SIG-M5 (cell line): ENCODE measurements at places on chromosomes 16 and 17.

GRCh38 chr16:4574919-4575705, 19.0 kb downstream of the C16orf96 start:
- DNase-seq: no peak

- DNase-seq: no peak
Measured at GRCh38 chr16:67719778-67720144, 645 bp upstream of the GFOD2 start.

GRCh38 chr17:64244165-64244564, 18.9 kb downstream of the TEX2 start:
- DNase-seq: no peak

- no peak for DNase-seq
Measured at GRCh38 chr16:81035398-81035974, at the start of gene ATMIN. ATMIN (plus strand) TSS chr16:81035842; CDS start chr16:81035871, 29 bp downstream.

GRCh38 chr17:51245535-51245934, 14.3 kb downstream of the MBTD1 start:
- no peak for DNase-seq

DNA sequence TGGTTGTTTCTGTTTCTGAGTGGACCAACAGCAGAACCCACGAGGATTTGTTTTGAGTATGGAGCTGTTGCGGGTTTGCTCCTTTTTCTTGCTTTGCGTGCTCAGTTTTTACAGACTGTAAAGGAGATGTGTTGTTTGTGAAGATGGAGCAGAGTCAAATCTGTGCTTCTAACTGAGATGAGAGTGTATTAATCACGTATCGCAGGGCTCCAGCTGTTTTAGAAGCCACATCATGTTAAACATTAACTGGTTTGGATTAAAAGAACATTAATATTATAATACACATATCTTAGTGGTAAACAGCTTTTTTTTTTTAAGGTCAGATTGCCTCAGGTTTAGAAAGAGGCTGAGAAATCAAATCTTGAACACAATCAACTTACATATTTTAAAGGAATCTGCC, 69.4 kb downstream of the YPEL2 start:
- no peak for DNase-seq

GRCh38 chr16:54266363-54266955, 20.1 kb downstream of the IRX3 start:
- peak; percentile 69 for DNase-seq

GRCh38 chr17:77086433-77087010, 54.2 kb upstream of the SEC14L1 start:
- no peak for DNase-seq

GRCh38 chr17:74146196-74146595, 57.3 kb upstream of the RPL38 start:
- no peak for DNase-seq

GRCh38 chr17:79463421-79464317, 147.2 kb downstream of the RBFOX3 start:
- DNase-seq: no peak

GRCh38 chr17:40038882-40039513, 15.2 kb downstream of the MED24 start:
- DNase-seq: no peak

GRCh38 chr16:82660966-82661365, 34.2 kb downstream of the CDH13 start:
- no peak for DNase-seq

- no peak for DNase-seq
Measured at GRCh38 chr16:29891525-29892457, 7.6 kb downstream of the SEZ6L2 start.

DNA sequence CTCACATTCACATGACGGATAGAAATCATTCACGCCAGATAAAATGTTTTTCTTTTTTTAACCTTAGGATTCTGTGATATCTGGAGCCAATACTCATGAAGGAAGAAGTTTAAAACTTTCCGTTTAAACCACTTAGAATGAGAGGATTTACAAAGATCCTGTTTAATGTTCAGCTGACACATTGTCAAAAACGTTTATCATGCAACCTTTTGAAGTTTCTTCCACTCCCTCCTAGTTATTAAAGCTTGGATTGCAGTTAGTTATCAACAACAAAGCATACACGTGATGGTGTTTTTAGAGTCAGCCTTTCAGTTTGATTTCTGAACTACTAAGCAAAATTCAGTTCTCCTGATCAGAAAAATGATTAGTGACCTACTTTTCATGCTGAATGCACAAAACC, 143.3 kb upstream of the AXIN2 start:
- no peak for DNase-seq

- no peak for DNase-seq
Measured at GRCh38 chr17:83077939-83078338, 1.5 kb upstream of the METRNL start.

GRCh38 chr17:18143044-18143936, 34.7 kb downstream of the MYO15A start:
- DNase-seq: no peak

- no peak for DNase-seq
Measured at GRCh38 chr16:68425498-68426346, 22.6 kb downstream of the SMPD3 start.

DNA sequence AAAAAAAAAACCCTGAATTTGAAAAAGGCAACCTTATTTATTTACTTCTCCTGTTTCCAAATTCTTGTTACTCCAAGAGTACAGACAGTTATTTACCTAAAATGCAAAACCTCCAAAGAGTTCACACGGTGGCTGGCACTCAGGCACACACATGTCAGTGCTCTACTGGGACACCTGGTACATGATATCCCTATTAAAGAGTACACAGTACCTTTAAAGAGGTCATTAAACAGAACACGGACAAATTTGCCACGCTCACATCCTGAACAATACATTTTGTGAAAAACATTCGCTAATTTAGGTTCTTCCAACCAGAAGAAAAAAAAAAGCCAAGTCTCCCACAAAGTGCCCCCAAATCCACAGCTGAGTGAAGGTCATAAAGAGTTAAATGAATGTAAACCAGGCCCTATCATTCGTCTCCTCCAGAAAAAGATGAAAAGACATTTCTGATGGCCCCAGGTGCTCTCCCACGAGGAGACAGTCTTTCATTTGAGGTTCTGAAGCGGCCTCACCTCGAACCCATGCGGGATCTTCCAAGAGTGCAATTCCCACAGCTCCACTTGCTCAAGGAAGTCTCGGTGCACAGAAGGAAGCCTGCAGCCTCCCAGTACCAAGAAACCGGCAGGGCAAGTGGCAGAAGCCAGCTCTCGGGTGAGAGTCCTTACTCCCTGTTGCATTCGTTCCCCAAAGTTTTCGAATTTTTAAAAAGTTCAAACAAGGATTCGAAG, 993 bp downstream of the ERN1 start:
- DNase-seq: no peak

- no peak for DNase-seq
Measured at GRCh38 chr16:20866145-20866772, 33.9 kb downstream of the DCUN1D3 start.

DNA sequence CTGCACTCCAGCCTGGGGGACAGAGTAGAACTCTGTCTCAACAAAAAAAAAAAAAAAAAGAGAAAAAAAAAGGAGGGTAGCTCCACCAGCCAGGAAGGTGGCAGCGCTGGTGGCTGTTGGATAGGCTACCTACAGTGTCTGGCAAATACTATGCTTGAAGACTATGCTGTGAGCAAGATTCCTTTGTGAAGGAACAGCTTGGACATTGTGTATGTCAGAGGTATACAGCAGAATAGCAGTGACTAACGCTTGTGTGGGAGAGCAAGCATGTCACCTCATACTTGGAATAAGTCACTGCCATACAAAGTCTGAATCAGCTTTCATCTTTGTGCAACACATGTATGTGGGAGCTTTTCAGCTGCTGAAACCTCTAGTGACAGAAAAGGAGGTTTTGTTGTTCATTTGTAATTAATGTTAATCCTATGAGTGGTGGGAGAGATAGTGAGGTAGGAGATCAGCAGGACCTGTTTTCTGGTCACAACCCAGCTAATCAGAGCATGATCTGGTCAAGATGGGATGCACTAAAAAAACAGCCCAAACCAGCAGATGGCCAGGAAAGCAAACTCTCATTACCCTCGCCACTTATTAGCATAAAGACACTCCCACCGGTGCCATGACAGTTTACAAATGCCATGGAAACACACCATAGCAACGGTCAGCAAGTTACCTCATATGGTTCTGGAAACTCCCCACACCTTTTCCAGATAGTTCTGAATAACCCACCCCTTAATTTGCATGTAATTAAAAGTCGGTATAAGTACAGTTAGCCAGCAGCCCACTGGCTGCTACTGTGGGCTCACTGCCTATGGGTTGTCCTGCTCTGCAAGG, 6.8 kb upstream of the ITGAD start:
- no peak for DNase-seq

- no peak for DNase-seq
Measured at GRCh38 chr17:16419074-16419928, 3.9 kb downstream of the TRPV2 start.

DNA sequence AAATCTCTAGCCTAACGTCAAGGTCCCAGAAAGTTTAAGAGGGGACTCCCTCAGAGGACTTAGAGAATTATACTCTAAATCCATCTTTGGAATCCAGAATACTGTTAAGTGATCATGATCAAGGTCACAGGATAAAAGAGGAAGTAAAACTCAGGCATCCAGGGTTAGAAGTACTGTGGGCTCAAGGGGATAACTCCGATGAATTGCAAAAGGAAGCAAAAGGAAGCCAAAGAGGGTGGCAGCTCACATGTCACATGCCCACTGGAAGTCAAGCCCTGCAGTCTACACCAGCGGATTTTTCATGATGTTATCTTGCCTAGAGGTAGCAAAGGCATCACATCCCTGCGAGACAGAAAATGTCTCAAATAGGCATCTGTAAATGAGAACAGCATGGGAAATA, 3.8 kb downstream of the ZNF821 start:
- DNase-seq: peak; percentile 37

DNA sequence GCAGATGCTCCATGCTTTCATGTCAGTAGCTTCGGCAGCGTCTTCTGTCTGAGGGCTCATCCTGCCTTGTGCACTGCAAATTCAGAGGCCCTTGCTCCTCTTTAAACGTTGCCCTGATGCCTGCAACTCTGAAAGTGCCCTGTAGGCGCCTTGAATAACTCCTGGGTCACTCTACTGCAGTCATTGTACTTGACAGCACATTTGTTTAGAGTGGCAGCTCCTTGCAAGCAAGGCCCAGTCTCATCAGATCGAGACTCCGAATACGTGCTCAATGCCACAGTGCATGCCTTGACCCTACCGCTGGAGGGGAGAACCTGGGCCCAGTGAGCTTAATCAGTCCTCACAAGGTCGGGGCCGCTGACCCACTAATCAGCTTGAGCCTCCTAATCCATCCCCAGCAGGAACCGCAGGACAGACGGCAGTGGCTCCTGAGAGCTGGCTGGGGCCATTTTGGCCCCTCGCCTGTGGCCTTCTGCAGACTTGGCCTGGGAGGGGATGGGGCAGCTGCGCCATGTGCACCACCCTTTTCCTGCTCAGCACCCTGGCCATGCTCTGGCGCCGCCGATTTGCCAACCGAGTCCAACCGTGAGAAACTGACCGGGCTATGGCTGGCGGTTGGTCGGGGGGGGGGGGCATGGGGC, at the start of gene PRCD:
TSS of gene PRCD (plus strand) at position 414 of the 641 bp plus-strand sequence. CDS start at position 512, 98 bp downstream.
- no peak for DNase-seq

GRCh38 chr17:72491102-72491501, 370.3 kb downstream of the SOX9 start:
- DNase-seq: no peak

DNA sequence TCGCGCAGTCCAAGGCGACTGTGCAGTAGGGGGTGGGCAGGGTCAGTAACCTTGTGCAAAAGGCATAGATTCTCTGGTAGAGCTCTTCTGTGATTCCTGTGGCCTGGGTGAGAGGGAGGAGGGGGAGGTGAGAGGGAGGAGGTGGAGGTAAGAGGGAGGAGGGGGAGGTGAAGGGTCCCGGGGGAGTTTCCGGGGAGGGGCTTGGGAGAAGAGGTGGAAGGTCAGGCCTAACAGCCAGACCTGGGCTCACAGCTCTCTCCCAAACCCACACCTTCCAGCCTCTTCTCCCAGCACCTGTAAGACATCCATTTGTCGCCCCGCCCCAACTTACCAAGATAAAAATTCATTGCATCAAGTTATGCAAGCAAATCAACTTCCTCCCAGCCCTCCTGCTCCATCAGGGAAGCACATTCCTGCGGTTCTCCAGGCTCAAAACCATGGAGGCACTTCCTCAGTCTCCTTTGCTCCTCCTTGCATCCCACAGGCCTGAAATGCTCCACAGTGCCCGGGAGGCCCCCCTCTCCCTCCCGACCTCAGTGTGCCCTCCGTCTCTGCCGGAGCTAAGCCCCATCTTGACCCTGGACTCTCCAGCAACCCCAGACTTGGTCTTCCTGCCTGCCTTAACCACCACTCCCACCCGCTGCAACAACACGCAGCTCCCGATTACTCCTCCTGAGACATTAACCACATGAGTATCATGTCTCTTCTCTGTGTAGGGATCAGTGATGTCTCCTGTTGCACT, 30.5 kb downstream of the PIK3R6 start:
- DNase-seq: no peak

GRCh38 chr16:85144026-85144915, 32.0 kb upstream of the CIBAR2 start:
- DNase-seq: no peak

- no peak for DNase-seq
Measured at GRCh38 chr17:75352079-75352569, 53.4 kb downstream of the GRB2 start.

- no peak for DNase-seq
Measured at GRCh38 chr16:81818568-81818896, 39.4 kb downstream of the PLCG2 start.

- DNase-seq: no peak
Measured at GRCh38 chr17:81025741-81026129, 9.2 kb upstream of the BAIAP2 start.

DNA sequence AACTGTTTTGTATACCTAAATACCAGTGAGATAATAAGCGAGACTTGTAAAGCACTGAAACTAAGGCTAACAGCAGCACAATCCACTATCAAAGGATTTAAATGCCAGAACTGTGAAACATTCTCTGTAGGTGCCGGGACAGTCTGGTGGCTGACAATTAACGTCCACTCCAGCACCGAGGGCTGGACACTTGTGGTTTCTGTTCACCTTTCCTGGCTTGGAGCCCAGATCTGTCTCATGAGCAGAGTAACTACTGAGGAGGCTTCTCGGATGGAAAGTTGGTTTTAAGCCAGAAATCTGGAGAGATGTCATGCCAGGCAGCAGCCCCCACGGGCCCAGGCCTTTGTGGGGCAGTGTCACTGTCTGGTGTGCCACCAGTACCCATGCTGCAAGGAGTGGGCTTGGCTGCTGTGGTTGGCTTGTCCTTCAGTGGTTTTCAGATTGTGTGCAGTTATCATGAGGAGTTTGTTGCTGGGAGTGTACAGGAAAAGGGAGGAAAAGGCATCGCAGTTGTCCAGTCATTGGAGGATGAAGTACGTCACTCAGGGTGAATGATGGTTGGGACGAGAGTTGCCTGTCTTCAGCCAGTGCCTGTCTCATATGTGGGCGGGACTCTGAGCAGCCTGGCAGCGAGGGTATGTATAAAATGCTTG, 35.5 kb downstream of the UBN1 start:
- DNase-seq: no peak

GRCh38 chr16:29807426-29808218, 1.3 kb downstream of the MAZ start:
- peak; percentile 39 for DNase-seq

- DNase-seq: no peak
Measured at GRCh38 chr16:52611817-52612673, 65.1 kb upstream of the TOX3 start.

GRCh38 chr17:33154869-33155455, 138.1 kb downstream of the ASIC2 start:
- no peak for DNase-seq
